ENCODE measurements at places on chromosomes 5 and 9.

GRCh38 chr5:164256954-164257353 lies 751.5 kb downstream of the MAT2B start:
- DNase-seq = no peak

DNA sequence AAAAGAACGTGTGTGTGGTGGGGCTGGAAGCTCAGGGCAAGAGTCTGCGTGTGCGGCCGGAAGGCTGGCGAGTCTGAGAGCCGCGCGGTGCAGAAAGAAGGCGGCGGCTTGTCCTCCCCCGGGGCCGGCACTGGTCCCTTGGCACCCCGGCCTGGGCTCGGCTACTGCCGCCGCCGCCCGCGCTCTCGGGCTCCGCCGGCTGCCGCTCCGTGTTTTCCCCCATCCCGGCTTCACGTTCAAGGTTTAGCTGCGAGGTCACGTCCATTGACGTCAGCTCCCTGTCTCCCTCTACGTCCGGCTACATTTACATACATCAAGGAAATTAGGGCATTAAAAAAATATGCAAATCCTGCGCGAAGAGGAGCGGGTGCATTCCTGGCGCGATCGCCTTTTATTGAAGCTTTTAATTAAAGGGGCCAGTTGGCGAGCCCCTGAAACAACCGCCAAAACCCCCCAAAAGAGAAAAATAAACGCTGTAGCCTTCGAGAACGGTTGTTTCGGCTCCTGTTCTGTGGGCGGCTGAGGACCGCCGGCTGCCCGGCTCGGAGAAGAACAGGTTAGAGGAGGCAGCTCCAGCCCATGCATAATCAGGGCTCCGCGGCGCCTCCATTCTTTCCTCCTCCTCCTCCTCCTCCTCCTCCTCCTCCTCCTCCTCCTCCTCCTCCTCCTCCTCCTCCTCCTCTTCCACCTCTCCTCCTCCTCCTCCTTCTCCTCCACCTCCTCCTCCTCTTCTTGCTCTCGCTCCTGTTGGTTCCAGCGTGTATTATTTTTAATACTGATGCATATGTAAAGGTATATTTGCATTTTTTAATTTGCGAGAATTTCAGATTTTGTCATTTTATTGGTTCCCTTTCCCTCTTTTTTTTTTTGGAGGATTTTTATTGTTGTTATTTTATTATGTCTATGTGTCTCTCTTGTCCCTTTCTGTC lies 207.0 kb downstream of the MEF2C start:
- DNase-seq = no peak

- no peak for DNase-seq
Observed at GRCh38 chr5:148776261-148776660, 50.1 kb upstream of the ADRB2 start.

DNA sequence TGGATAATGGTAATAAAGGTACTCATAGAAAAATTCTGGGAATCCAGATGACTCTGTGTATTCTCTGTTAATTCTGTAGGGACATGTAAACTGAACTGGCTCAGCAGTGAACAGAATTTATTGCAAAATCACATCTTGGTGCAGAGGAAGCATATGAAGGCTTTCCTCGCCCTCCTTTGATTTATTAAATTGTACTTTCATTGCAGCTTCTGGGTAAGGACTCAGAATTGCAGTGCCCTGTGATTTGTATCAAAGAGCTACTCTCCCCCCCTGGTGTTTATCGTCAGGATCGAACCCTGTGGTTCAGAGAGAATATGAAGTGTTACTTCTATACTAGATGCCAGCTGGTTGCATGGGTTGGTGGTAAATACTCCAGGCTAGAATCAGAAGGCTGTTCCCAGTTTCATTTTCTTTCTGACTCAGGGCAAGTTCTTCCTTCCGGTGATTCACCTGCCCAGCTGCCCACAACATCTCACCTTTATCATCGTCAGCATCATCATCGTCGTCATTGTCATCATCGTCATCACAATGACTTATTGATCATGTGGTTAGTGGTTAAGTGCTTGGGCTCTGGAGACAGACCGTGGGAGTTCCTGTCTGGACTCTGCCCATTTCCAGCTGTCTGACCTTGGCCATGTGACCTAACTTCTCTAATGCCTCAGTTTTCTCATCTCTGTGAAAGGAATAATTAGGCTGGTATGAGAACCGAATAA lies 238.8 kb downstream of the ARHGAP26 start:
- peak; percentile 93 for DNase-seq

GRCh38 chr5:6708814-6709213 lies 4.4 kb upstream of the TENT4A start:
- DNase-seq = no peak

GRCh38 chr5:163498886-163499285 lies 6.5 kb upstream of the MAT2B start:
- DNase-seq = no peak

GRCh38 chr5:133754575-133755169 lies 142.3 kb upstream of the FSTL4 start:
- DNase-seq = peak; percentile 8

GRCh38 chr9:126063326-126063725 lies 263.3 kb upstream of the MVB12B start:
- no peak for DNase-seq

- no peak for DNase-seq
Observed at GRCh38 chr5:162068412-162068811, 839 bp downstream of the GABRG2 start.

GRCh38 chr9:94097788-94098414 lies 13.6 kb downstream of the PTPDC1 start:
- no peak for DNase-seq

GRCh38 chr5:1662559-1663085 lies 137.0 kb downstream of the MRPL36 start:
- no peak for DNase-seq

- DNase-seq = no peak
Observed at GRCh38 chr5:81212211-81212751, 20.8 kb upstream of the CKMT2 start.

GRCh38 chr5:10536511-10536910 lies 27.4 kb upstream of the ANKRD33B start:
- no peak for DNase-seq

DNA sequence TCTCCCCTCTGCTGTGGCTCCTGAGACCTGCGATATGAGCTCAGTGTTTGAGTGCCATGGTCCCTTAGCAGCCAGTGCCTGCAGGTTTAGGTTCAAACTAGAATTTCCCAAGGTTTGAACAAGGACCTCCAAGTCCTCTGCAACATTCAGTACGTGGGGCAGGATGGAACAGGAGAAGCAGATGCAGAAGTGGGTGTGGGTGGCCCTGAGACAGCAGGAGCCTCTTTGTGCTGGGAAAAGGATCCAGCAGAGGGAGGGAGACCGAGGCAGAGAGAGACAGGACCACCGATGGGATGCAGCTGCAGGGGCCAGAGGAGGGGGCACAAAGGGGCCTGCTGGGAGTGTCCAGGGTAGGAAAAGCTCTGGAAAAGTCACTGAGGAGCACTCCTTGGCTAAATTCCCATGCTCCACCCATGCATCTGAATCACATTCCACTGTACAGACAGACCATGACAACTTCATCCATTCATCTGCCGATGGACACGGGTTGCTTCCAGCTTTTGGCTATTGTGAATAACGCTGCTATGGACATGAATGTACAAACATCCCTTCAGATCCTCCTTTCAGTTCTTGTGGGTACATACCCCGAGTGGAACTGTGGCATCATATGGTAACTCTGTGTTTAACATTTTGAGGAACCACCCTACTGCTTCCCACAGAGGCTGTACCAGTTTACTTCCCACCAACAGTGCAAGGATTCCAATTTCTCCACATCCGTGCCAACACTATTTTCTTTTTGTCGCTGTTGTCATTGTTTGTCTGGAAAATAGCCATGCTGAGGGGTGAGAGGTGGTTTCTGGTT lies 26.7 kb upstream of the SUSD3 start:
- DNase-seq = no peak

Data from CD4-positive, alpha-beta T cell treated with Interleukin-2 at 100 ng/mL for 4 hours (primary cell).